GM23338 (cell line): ENCODE measurements at places on chromosomes 7 and 10. TPM values are rescaled to one million over a fixed set of nuclear protein-coding genes. Genes with fewer than 3 reads are reported as not detected.

NXPH1 gene
- polyA plus RNA-seq = 0.45 and 0.77 TPM in 2 replicates

DNA sequence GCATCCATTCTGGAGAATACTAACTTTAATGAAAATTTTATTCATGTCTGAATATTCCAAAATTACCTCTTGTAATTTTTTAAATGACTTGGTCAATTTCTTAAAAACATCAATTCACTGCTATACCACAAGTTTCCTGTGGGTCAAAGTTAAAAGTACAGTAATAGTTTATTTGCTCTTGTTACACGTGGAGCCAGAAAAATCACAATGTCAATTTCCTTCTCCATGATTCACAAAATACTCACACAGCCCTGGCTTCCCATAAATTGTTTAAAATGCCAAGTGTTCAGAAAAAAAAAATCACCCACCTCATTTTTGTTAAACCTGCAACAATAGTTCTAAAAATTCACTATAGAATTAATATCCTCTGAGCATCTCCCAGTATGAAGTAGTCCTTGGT is 139.5 kb upstream of the GRM3 start:
- H3K27ac ChIP-seq = no peak overlapping the region
- H3K27me3 ChIP-seq = no peaks in the 10 kb centered on the region
- no peaks in the 10 kb centered on the region for H3K4me1 ChIP-seq
- DNase-seq = no peak
- H3K36me3 ChIP-seq = no peaks in the 10 kb centered on the region

- H3K27me3 ChIP-seq = no peaks in the 10 kb centered on the region
- no peaks in the 10 kb centered on the region for H3K36me3 ChIP-seq
- peak; percentile 73 for DNase-seq
These were observed 652 bp upstream of the VPS26A start for GRCh38 chr10:69123306-69123746.

GRCh38 chr7:155754165-155754564 is 58.1 kb downstream of the SHH start:
- no peak overlapping the region for H3K4me3 ChIP-seq
- peaks cover 4% of the 10 kb centered on the region; the same call in 1 of the 2 replicates for H3K36me3 ChIP-seq
- no peak overlapping the region for H3K27ac ChIP-seq
- DNase-seq = no peak
- no peaks in the 10 kb centered on the region for H3K27me3 ChIP-seq
- H3K4me1 ChIP-seq = peaks cover 12% of the 10 kb centered on the region; the same call in 1 of the 2 replicates

DNA sequence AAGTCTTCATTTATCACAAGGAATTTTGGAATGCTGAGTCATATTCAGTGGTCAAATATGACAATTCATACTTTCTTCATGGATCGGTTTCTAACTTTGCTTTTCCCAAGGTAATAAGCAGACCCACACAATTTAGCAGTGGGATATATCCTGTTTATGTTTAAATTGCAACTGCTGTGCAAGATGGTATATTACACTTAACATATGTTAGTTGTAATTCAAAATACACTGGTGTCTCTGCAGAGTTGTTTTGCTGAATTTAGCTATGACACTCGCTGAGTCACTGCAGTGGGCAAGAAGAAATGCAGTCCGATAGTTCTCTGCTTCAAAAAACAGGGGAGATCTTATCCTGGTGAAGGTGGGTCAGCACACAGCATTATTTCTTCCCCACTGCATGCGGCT is 194.8 kb upstream of the PTN start:
- H3K27ac ChIP-seq = no peak overlapping the region
- no peaks in the 10 kb centered on the region for H3K4me1 ChIP-seq
- H3K36me3 ChIP-seq = no peaks in the 10 kb centered on the region
- no peak overlapping the region for H3K4me3 ChIP-seq
- H3K27me3 ChIP-seq = no peaks in the 10 kb centered on the region

DNA sequence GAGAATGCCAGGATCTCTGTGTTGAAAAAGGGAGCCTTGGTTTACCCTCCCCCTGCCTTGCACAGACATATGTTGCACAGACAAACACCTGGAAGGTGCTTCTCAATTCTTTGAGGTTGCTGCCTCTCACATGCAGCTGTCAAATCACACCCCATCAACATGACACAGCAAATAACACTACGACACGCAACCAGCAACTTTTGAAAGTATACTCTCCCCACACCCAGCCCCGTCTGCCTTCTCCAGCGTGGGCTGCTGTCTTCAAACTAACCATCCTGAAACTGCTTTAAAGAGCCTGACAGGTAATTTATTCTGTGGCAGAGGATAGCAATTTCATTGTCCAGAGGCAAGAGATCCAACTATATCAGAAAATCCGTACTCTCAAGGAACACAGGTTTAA is 136.1 kb downstream of the PLXNA4 start:
- no peaks in the 10 kb centered on the region for H3K27me3 ChIP-seq
- no peaks in the 10 kb centered on the region for H3K4me1 ChIP-seq
- no peak overlapping the region for H3K4me3 ChIP-seq
- no peak overlapping the region for H3K27ac ChIP-seq
- no peak for DNase-seq
- H3K36me3 ChIP-seq = no peaks in the 10 kb centered on the region

- H3K4me3 ChIP-seq = peak overlapping the region; percentile 55
- no peak overlapping the region for H3K27ac ChIP-seq
- peaks cover 83% of the 10 kb centered on the region for H3K27me3 ChIP-seq
- no peaks in the 10 kb centered on the region for H3K36me3 ChIP-seq
These were observed 4.6 kb downstream of the BMI1 start for GRCh38 chr10:22325272-22326144.

DNA sequence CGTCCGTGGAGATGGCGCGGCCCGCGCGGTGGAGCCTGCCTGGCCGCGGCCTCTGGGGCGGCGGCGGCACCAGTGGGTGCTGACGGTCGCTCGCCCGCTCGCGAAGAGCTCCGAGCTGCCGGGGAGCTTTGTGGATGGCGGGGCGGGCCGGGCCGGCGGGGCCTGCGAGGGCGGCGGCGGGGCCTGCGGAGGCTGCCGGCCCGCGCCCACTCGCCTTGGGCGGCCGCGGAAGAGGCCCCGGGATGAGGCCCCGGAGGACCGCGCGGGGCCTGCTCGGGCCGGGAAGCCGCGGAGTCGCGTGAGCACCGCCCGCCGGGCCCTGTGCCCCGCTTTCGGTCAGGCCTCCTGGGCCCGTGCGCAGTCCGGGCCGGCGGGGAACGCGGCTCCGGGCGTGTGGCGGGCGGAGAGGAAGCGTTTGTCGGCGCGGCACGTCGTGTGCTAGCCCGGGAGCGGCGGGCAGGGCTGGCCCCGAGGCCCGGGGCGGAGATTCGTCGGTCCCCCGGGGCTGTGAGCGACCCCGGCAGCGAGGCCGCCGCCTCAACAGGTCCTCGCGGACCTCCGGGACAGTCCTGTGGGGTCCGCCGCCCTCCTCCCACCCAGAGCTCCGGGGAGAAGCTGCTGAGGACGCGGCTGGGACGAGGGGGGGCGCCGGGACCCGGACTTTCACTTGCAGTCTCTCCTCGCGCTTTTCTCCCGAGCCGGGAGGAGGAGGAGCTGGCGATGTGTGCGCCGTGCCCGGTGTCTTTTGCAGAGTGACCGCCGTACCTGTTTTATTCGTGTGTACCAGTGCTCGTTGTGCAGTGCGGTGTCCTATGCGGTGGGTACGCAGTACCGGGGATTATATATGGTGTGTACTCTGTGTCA is 578 bp downstream of the ZMYND11 start:
- H3K36me3 ChIP-seq = no peaks in the 10 kb centered on the region
- peaks cover 31% of the 10 kb centered on the region for H3K27me3 ChIP-seq
- H3K4me1 ChIP-seq = peaks cover 19% of the 10 kb centered on the region
- H3K4me3 ChIP-seq = peak overlapping the region; percentile 69
- DNase-seq = peak; percentile 69

DNA sequence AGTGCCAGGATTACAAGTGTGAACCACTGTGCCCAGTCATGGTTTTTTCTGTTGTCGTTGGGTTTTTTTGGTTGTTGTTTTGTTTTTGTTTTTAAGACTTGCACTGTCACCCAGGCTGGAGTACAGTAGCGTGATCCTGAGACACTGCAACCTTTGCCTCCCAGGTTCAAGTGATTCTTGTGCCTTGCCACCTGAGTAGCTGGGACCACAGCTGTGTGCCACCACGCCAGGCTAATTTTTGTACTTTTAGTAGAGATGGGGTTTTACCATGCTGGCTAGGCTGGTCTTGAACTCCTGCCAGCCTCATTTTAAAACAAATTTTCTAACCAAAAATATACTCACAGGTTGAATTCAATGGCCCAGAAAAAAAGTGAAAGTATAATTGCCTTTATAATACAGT is 174.1 kb downstream of the AHR start:
- no peak for DNase-seq
- no peaks in the 10 kb centered on the region for H3K36me3 ChIP-seq

DNA sequence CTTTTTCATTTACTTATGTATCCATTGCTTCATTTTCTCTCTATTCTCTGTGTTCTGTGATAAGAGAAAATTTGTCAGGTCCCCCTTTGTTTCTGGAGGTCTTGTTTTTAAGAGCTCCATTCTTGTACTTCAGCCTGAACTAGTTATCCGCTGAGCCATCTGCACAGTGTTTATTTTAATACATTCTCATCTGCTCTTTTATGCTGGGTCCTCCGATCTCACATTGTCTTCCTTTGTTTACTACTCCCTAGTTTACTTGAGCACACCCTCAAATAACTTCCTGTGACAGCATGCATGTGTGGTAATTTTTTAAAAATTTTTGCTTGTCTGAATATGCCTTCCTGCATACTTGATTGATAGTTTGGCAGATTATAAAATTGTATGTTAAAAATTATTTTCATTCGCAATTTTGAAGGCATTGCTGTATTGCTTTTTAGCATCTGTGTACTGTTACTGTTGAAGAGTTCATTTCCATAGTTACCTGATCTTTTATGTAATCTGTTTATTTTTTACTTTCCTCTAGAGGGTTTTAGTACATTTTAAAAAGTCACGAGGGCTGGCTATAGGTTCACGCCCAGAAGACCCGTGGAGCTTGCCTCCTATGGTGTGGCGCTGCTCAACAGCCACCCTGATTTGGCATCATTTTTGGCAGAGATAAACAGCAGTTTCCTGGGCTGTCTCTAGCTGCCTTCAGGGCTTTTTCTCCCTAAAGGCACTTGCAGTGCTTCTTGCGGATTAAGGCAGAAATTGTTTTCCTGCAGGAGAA is 31.9 kb downstream of the RSBN1L start:
- H3K4me1 ChIP-seq = peaks cover 33% of the 10 kb centered on the region
- no peak overlapping the region for H3K4me3 ChIP-seq
- no peaks in the 10 kb centered on the region for H3K27me3 ChIP-seq
- peak overlapping the region; percentile 85 for H3K27ac ChIP-seq
- H3K36me3 ChIP-seq = no peaks in the 10 kb centered on the region

DNA sequence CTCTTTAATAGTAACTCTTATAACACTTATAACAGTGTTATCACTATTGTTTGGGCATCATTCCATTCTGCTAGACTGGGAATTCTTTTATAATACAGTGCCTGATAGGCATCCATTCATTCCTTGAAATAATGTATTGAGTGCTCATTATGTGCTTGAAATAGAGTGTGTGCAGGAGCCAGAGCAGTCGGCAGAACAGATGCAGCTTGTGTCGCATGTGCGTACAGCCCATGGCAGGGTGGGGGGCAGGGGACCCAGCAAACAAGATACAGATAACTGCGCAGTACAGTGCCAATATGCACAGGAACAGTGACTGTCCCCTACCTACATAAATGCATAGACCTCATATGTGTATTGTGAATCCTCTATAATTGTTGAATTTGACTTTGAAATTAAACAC is 99.3 kb downstream of the KAT6B start:
- DNase-seq = no peak
- H3K4me3 ChIP-seq = no peak overlapping the region
- no peaks in the 10 kb centered on the region for H3K36me3 ChIP-seq
- H3K27me3 ChIP-seq = no peaks in the 10 kb centered on the region
- H3K4me1 ChIP-seq = peaks cover 29% of the 10 kb centered on the region

DNA sequence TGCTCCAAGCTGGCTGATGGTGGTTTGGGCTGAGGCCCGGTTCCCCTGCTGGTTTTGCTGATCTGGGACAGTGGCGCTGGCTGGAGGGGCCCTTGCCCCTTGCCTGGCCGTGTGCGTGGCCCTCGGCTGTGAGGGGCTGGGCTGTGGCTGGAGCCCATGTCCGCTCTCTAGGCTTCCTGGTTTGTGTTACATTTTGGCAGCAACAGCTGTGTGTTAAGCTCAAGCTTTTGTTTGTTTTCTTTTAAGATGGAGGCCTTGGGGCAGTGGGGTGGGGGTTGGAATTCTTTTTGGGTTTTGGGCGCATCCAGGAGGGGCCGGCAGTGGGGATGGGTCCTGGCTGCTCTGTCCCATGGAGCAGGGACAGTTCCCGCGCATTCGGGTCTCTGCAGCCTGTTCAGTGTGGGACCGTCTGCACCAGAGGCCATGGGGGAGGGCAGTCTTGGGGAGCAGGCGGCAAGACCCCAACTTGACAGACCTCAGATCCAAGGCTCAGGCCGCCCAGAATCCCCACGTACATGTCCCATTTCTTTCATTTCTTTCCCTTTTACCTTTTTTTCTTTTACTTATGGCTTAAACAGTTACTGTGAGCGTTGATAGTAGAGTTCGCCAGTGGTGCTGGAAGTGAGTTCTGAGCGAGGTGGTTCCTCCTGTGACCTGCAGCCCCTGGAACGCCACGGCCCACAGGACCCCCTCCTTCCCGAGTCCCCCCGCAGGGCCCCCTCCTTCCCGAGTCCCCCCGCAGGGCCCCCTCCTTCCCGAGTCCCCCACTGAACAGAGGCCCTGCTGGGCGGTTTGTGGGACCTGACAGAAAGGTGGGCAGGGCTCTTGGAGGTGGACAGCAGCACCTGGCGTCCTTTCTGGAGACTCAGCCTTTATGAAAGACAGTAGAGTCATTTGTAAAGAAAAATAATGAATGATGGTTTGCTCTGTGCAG is 75.3 kb downstream of the INPP5A start:
- no peak overlapping the region for H3K4me3 ChIP-seq
- no peak overlapping the region for H3K27ac ChIP-seq
- H3K4me1 ChIP-seq = no peaks in the 10 kb centered on the region
- no peaks in the 10 kb centered on the region for H3K27me3 ChIP-seq

DNA sequence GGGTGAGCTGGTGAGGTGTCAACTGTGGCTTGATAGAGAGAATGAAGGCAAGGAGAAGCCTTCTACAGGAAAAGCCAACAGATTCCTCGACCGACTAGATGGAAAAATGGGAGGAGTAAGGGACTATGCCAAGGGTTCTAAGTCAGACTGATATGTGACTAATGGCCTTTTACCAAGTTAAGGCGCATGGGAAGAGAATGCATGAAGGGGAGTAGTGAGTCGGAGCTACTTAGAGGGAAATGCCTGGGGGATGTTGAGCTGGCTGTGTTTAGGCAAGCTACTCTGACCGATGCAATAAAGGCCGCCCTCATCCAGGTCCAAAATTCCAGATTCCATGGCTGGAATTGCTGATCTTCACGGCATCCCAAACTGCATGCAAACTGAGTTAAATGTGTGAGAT is 48.2 kb downstream of the APBB1IP start:
- H3K27ac ChIP-seq = no peak overlapping the region
- no peaks in the 10 kb centered on the region for H3K4me1 ChIP-seq
- no peaks in the 10 kb centered on the region for H3K27me3 ChIP-seq
- H3K4me3 ChIP-seq = no peak overlapping the region
